ENCODE measurements at places on chromosomes 13 and 19.
A peak's percentile ranks its signal among the peaks of the same experiment; 100 is the strongest.

GRCh38 chr13:84417416-84417815 lies 535.1 kb upstream of the SLITRK1 start:
- DNase-seq, result no peak

GRCh38 chr13:43325636-43326035 lies 302.2 kb downstream of the DNAJC15 start:
- DNase-seq, result no peak

DNA sequence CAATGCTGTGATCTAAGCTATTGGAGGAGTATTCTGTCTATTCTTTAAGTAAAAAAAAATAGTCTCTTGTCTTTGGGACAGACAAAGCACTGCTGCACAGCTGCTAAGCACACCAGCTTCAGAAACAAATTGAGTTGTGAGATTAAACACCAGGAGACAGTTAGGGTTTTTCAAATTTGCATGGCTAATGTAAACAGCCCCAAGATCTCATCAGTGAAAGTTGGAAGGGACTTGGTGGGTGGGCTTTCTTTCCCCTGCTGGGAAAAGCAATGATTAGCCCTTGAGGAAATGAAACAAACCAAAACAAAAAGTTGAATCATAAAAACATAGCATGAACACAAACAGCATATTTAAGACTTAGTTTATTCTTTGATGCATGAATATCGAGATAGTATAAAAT lies 143.6 kb upstream of the SLITRK1 start:
- no peak for DNase-seq

DNA sequence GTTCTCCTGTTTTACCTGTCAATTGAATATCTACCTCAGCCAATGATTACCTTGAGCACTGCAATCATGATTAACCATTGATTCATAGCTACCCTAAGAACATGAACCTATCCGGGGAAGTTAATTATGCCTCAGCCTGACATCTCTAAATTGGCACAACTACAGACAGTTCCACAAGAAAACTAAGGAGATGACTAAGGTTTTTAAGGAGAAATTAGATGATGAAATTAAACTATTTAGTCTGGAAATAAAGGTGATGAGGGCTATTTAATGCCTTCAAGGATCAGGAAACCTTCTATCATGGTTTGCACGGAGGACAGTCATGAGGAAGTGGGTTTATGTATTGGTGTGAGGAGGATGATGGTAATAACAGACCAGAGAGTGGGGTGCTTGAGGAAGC lies 203.4 kb downstream of the COL4A1 start:
- no peak for DNase-seq

GRCh38 chr13:67769987-67770341 lies 539.8 kb upstream of the PCDH9 start:
- DNase-seq, result no peak

GRCh38 chr13:42991898-42992763 lies at the start of gene EPSTI1:
EPSTI1 (minus strand) TSS chr13:42992241; CDS start chr13:42992165, 76 bp downstream.
- no peak for DNase-seq

- no peak for DNase-seq
These were observed 334.2 kb downstream of the DNAJC15 start for GRCh38 chr13:43357564-43357963.

- no peak for DNase-seq
These were observed 84.1 kb upstream of the ATXN8OS start for GRCh38 chr13:70023516-70023915.

- peak; percentile 75 for DNase-seq
These were observed 9.1 kb upstream of the ERVK3-1 start for GRCh38 chr19:58296104-58296503.

DNA sequence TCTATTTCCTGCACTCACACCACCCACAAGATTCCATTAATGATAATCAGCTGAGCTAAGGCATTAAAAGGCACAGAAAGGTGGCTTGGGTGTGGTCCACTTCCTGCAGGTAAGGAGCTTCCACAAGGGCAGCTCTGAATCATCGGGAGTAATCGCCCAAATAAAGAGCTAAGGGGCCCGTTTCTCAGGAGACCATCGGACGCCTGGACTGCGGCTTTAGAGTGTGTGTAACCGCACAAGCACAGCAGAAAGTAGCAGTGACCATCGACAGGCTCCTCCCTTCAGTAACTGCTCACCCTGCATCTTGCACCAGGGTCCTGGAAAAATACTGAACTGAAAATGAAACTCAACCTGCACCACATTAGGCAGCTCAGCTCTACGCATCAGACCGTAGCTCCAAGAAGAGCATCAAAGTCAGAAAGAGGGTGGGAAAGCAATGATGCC lies 6.0 kb downstream of the STK24 start:
- DNase-seq, result no peak

- no peak for DNase-seq
These were observed 4.1 kb downstream of the USP29 start for GRCh38 chr19:57123882-57124281.

DNA sequence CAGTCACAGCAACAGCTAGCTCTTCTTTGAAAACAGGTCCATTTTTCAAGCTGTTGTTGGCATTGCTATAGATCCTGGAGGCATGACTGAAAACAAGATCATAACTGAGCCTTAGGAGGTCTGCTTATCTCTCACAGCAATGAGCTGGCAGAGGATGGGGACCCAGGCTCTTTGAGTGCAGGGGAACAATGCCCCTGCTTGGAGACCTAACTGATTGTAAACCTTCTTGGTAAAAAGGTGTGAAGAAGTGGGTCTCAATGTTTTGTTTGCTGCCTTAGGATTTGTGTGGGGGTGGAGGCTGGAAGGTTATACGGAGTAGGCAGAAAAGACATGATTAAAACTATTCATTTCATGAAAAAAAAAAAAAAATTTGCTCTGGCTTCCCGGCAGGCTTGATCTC lies 94.6 kb downstream of the EFNB2 start:
- DNase-seq, result no peak

GRCh38 chr19:28880735-28881401 lies 332.1 kb downstream of the UQCRFS1 start:
- DNase-seq, result no peak
